ENCODE measurements at places on chromosomes 11 and 22. TPM values are rescaled to one million over a fixed set of nuclear protein-coding genes. Genes with fewer than 3 reads are reported as not detected.

POU2AF2 gene
- total RNA-seq: not detected

PIWIL4 gene
- 6.9 TPM for total RNA-seq

ARFGAP2 gene
- total RNA-seq: 77.1 TPM

API5 gene
- total RNA-seq: 78.4 TPM

CLCF1 gene
- total RNA-seq: 2.7 TPM

BTBD18 gene
- total RNA-seq: not detected

DNA sequence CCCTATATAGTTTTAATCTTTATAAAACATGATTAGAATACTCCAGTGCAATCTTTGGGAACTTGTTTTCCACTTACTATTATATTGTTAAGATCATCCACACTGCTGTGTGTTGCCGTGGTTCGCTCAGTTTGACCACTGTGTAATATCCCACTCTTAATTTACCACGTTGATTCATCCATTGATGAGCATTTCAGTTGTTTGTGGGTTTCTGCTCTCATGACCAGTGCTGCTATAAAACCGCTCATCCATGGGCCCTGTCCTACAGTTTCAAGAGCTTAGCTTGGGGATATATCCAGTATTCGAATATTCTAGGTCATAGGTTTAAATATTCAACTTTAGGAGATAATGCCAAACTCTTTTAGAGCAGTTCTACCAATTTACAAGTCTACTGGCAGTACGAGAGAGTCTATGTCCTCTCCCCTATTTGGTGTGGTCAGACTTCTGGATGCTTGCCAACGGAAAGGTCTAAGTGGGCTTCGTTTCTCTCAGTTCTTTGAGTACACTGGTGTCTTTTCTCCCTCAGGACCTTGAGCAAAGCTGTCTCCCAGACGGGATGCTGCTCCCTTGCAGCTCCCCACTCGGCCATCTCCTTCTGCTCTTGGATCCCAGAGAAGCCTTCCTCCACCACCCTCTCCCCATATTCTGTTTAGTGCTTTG is 94.9 kb upstream of the ALX4 start:
- no peak for DNase-seq

GRCh38 chr22:46591930-46592329 is 28.3 kb upstream of the GRAMD4 start:
- DNase-seq: no peak

- DNase-seq: no peak
Measured at GRCh38 chr11:56886455-56886854, 102.3 kb upstream of the OR5AK2 start.

GRCh38 chr11:1879342-1879940 is 12.3 kb downstream of the PRR33 start:
- no peak for DNase-seq

GRCh38 chr11:76131671-76132631 is 74.4 kb downstream of the WNT11 start:
- no peak for DNase-seq

- no peak for DNase-seq
Measured at GRCh38 chr11:134574425-134574824, 162.4 kb upstream of the B3GAT1 start.

DNA sequence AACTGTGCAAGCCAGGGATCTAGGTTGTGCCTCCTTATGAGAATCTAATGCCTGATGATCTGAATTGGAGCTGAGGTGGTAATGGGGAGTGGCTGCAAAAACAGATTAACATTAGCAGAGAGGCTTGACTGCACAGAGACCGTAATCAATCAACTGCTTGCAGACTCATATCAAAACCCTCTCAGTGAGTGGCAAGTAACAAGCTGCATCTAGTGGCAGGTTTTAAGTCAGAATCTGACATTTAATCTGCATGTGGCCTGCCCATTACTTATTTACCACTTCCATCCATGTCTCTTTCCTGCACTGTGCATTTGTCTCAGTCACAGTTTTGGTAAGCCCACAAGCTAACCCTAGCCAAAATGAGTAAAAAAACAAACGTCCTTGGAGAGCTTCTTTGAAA is 11.2 kb downstream of the C11orf58 start:
- DNase-seq: no peak

- DNase-seq: no peak
Measured at GRCh38 chr22:39490135-39490798, 11.8 kb upstream of the MIEF1 start.

DNA sequence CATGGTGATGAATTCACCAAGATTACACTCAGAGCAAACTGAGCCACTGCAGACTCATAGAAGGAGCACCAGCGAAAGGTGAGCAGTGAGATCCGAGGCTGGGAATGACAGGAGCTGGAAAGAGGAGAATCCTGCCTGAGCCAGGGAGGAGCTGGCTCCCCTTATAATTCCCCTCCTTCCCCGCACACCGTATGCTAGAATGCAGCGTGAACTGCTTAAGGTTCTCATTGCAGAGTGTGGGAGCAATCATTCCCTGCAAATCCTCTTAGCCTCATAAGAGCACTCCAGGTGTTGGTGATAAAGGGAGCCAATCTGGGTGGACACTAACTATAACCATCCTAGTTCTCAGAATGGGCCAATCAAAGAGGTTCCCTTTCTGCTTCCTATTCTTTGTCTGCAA is 127.6 kb upstream of the TEAD1 start:
- DNase-seq: no peak

DNA sequence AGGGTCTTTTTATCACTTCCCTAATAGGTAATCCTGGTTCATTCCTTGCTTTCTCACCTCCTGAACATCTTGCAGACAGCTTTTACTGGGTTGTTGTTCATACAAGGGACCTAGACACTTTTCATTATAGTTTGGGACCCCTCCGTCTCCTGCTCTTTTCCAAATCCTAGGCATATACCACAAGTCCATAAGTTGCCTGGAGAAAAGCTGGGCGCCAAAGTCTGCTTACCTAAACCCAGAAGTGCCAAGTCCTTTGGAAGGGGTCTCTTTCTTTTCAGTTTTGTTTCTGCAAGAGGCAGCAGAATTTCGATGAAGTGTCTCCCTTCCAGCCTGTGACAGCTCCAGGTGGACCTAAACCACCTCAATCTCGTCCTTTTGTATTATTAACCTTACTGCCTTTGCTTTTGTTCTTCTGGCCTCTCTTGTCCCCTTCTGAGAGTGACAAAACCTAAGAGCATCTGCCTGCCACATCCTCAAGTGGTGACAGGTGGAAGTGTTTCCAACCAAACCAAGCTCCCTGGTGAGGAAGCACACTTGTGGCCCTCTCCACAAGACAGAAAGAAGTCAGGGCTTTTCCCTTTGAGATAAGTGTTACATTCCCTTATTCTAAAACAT is 19.5 kb upstream of the P2RY6 start:
- DNase-seq: no peak

DNA sequence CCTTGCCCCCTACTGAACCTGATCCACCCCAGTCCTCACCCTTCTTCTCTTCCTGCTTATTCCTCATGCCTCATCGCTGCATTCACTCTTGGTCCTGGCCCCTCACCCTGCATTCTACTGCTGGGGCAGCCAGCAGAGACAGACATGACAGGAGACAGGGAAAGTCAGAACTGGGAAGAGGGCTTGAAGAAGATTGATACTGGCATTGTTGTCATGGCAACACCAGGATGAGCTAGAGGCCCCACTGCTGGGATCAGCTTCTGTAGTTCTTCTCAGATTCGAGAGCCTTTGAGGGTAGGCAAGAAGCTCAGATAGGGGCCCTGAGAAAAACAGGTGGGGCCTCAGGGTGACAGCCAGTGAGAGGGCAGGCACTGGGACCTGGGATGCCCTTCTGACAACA is 264.3 kb downstream of the MIAT start:
- no peak for DNase-seq

DNA sequence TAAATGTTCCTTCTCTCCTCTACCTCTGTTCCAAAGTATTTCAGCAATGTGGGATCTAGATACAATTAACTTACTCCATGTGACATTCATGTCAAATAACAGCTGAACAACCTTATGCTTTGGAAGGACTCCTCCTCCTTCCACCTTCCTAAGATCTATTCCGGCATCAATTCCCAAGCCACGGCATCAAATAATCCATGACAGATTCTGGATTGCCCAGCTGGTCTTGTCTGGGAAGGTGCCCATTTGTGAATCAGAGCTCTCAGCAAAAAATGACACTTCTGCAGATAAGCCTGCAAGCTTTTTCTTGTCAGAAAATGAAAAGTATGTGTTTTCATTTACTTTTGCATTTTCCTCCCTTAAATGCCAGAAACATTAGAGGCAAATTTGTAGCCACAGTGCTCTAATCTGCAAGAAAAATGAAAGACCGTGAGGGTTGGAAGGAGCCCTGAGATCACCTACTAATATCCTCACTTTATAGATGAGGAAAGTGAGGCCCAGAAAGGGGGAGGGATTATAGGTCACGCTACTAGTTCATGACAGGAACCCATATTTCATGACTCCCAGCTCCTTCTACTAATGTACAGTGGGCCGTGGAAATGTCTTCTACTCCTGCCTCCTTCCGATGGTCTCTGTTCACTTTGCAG is 124.0 kb downstream of the ME3 start:
- DNase-seq: no peak

DNA sequence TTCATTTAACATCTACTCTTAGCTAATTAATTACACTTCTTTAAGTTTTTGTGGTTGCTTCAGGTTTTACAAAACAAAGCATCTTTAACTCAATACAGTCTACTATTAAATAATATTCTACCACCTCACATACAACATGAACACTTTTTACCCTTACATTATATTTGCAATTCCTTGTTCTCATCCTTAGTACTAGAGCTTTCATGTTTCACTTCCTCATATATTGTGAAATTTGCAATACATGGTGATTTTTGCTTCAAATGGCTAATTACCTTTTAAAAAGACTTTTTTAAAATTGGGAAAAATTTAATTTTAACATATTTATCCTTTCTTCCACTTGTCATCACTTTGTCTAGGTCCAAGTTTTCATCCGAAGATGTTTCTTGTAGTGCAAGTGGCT is 37.5 kb downstream of the RSF1 start:
- no peak for DNase-seq

DNA sequence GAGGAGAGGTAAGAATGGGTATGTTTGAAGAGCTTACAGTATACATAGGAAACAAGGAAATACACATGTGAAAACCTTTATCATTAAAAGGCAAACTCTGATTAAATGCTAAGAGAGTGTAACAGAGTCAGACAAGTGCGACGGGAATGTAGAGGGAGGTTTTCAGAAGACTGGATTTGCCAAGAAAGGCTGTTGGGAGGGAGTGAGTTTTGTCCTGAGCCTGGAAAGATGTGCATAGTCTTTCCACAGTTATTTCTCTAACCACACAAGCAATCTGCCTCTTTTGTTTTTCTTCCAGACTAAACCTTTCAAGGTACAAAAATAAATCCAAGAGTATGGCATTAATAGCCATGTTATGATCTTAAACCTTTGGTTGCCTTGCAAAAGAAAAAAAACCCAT is 170.9 kb downstream of the KIRREL3 start:
- DNase-seq: no peak

- DNase-seq: no peak
Measured at GRCh38 chr11:60953781-60954180, 1.8 kb upstream of the SLC15A3 start.

DNA sequence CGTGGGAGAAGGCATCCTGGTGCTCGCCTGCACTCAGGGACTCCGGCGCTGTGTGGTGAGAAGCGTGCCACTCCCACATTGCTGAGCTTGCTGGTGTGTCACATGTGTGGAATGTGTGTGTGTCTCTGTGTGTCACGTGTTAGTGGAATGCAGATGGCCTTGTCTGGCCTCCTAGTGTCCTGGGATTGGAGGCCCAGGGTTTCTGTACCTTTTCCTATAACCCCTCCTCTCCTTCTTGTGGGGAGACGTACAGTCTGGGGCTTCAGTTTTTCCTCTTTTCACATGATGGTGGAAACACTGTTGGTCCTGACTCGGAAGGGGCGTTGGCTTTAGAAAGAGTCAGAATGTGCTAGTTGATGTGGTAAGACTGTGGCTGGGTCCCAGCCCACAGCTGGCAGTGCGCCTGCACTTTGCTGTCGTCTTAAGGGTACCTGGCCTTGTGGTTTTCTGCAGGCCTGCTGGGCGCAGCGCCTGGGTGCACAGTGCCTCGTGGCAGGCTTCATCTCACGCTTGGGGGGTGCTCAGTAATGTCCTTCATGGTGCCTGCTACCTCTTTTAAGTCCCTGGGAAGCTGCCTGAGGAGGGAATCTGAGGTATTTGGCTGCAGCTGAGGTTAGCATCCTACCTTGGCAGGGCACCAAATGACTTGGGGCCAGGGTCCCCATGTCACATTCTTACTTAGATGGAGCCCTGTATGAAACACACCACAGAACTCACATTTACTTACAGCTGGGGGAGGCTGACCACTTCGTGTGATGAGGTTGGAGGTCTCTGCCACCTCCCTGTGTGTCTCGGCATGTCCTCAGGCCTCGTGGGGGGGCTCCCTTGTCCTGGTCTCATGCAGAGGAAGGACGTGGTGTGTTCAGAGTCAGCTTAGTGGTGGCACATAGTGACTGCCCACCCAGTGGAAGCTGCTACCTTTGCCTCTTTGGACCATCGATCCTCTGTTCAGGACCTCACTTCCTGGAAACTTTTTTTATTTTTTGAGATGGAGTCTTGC is 61.9 kb downstream of the MED15 start:
- peak; percentile 46 for DNase-seq

GRCh38 chr22:37274380-37274862 is 7.9 kb upstream of the CYTH4 start:
- DNase-seq: no peak
